ENCODE measurements at places on chromosomes 1 and 21.

GRCh38 chr21:39726133-39726532, 18.9 kb upstream of the IGSF5 start:
- no peak for DNase-seq

DNA sequence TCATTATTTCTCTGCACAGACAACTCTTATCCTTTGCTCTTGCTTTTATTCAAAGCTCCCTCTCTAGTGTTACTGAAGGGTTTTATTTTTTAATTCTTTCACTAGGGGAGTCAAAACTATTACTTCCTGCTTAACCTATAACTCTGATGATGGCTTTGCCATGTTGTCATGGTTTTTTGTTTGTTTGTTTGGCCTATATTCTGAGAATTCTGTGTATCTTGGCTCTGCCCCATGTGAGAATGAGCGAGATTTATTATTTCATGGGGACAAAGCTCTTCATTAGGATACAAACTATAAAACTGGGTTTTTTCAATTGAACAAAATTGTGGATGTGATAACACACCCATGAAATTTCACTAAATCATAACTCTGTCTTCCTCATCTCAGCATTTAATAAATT, 190.5 kb upstream of the C1orf105 start:
- DNase-seq, result no peak

GRCh38 chr1:24942789-24943188, 12.7 kb upstream of the RUNX3 start:
- no peak for DNase-seq

GRCh38 chr1:116403496-116404136, 30.6 kb downstream of the ATP1A1 start:
- DNase-seq, result no peak

DNA sequence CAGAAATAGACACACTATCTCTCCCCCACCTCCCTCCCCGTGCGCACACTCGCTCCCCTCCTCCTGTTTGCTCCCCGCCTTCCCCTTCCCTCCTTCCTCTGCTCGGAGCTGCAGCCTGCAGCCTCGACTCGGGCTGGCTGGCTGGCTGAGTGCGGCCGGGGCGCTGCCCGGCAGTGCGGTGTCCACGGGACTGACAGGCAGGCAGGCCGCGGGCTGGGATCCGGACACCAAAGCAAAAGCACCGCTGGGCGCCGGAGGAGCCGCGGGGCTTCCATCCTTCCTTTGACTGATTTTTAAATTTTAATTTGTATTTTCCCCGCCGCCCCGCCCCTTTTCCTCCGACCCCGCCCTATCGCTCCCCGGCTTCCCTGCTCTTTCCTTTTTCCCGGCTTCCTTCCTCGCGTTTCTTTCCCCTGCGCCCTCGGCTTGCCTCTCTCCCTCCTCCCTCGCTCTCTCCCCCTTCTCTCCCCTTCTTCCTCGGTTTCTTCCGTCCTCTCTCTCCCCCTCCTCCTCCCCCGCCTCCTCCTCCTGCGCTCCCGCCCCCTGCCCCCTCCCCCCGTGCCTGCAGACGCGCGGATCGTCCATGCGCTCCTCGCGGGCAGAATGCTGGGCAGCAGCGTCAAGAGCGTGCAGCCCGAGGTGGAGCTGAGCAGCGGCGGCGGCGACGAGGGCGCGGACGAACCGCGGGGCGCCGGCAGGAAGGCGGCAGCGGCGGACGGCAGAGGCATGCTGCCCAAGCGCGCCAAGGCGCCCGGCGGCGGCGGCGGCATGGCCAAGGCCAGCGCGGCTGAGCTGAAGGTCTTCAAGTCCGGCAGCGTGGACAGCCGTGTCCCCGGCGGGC, 109.4 kb downstream of the NAV1 start:
- DNase-seq, result no peak

DNA sequence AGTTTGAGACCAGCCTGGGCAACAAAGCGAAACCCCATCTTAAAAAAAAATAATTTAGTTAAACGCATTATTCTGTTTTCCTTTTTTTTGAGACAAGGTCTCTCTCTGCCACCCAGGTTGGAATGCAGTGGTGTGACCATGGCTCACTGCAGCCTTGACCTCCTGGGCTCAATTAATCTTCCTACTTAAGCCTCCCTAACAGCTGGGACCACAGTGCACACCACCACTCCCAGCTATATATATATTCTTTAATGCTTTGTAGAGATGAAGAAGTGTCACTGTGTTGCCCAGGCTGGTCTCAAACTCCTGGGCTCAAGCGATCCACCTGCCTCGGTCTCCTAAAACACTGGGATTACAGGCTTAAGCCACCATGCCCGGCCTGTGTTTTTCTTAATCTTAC, 7.7 kb upstream of the KLF17 start:
- DNase-seq, result no peak

DNA sequence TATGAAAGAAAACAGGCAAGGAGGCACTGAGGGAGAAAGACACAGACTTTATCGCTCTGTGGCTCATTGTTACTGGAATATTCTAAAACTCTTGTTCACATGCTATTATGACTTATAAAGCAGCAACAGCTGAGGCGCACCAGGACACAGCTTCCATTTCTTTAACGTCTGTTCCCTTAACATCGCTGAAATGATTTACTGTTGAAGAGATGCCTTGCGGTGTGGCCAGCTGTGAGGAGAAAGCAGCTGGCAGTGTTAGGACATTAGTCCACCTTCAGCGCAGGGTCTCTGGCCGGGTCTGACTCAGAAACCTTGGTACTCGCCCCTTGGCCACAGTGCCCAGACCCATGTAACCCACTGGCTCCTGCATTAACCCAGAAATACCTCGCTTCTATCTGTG, 3.1 kb upstream of the PER3 start:
- DNase-seq, result no peak

- DNase-seq, result no peak
Observed at GRCh38 chr1:178023181-178023618, 53.3 kb upstream of the SEC16B start.

DNA sequence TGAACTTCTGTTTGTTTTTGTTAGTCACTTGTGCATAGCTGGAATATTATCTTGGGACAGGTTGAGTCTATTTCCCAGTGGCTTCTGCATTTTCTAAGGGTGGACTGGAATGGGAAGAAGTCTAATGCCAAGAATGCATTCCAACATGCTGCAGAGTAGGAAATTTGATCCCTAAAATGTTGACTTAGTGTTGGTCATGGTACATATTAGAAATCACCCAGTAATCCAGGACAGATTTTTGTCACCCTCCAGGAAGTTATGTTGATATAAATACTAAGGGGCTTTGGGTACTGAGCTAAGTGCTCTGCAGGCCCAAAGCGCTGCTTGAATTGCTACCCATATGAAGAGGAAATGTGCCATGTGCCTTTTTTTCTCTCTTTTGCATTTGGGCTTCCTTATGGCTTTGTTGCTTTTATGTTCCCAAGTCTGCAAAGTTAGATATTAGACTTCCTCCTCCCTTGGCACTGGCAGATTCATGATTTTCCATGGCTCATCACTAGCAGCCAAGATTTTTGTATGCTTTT, 10.0 kb downstream of the ARID1A start:
- DNase-seq, result no peak

GRCh38 chr1:176517484-176517883, 54.5 kb downstream of the PAPPA2 start:
- no peak for DNase-seq

DNA sequence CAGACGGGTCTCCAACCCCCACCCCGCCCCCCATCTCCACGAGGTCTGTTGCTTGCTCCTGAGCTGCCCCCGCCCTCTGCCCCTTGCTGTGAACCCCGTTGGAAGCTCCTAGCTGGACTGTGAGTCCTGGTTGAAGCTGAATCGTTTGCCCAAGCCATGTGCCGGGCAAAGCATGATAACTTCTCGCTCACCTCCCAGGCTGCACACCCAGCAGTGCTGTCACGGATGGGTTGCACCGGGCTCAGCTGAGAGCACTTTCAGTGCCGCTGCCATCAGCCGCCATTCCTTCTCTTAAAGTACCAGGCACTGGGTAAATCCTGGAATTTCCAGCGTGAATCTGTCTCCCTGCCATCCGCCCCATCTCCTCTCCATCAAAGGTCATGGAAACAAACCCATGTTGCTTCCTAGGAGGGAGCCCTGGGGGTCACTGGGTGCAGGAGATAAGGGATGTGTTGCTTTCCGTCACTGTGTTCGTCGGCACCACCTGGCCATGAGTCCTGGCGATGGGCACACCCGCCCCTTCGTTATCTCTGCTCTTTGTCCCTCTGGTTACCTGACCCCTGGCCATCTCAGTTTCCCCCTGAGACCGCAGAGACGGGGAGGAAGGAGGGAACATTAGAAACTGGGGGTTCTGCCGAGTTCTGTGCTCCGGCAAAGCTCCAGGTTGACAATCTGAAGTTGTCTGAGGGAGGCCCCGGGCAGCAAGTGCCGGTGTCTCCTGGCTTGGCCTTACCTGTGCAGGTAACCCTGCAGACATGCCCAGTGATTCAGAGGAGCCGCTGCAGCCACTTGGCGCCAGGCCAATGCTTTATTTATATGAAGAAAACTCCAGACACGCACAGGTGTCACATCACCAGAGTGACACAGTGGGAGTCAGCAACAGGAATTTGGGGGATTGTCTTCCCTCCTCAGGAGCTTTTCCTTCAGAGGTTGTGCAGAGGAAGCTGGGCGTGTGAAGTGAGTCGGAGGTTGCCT, 2.7 kb downstream of the PDE9A start:
- DNase-seq, result no peak

DNA sequence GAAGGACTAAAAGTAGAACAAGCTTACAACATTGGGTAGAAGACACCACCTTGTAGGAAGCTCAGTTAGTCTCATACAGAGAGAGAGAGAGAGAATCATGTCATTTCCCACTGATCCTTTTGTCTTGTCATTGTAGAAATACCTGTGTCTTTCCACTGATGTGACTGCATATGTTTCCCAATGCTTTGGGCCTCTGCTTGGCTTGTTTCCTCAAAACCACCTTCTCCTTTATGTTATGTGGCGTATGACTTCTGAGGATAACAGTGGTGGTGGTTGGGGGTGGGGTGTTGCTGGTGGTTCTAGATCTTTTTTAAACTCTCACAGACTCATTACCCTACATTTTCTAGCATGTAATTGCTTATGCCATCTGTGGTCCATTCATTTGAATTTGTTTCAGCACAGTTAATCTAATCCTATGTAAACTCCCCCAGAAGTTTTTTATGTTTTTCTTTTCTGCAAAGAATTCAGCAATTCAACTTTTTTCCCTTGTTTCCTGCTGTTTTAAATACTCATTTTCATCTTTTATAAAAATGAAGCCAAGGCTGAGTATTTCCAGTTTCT, 9.3 kb downstream of the RGL1 start:
- no peak for DNase-seq

DNA sequence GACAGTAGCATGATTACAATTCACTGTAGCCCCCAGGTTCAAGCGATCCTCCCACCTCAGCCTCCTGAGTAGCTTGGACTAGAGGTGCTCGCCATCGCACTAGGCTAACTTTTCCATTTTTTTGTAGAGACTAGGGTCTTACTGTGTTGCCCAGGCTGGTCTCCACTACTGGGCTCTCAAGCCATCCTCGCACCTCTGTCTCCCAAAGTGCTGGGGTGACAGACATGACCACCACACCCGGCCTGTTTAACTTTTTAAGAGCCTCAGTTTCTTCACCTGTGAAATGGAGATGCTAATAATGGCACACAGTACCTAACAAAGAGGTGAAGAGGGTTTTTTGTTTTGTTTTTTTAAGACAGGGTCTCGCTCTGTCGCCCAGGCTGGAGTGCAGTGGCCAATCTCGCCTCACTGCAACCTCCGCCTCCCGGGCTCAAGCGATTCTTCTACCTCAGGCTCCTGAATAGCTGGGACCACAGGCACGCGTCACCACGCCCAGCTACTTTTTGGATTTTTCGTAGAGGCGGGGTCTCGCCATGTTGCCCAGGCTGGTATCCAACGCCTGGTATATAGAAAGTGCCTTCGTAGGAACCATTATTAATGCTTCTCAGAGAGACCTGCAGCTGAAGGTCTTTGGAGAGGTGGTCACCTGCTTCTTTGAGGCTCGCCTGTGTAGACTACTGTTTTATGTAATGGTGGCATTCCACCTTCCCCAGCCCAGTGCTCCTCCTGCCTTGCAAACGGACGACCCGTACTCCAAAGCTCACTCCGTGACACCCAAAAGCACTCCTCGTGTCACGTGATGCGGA, 567 bp downstream of the PMVK start:
- DNase-seq, result no peak

- DNase-seq, result no peak
Observed at GRCh38 chr1:61818992-61819391, 76.7 kb downstream of the PATJ start.

DNA sequence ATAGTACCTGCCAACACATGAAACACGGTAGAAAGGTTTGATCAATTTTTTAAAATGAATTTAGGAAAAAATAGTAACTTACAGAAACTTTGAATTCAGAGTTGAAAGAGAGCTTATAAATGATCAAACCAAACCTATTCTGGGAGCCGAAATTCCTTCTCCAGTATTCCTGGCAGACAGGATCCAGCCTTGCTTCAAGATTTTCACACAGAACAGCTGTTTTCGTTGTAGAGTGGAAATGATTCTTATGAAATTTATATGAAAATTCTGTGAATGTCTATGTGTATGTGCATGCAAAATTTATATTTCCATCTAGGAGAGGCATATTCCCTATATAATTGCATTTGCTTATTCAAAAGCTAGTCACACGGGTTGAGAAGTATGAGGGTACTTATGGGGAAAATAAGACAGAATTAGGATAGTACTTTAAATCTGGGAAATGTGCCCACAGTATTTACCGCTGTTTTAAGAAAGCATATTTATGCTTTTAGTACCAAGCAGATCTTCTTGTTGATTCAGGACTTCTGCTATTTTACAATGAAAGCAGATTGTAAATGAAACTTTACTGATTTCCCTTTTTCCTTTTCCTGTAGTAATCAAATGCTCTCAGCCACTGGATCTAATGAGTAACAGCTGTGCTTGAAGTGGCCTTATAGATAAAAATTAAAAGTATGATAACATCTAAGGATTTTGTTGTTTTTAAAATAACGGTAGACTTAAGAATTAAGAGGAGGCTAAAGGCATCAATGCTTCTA, 30.4 kb downstream of the PRRX1 start:
- no peak for DNase-seq

GRCh38 chr1:237012788-237013383, 8.6 kb upstream of the MT1HL1 start:
- no peak for DNase-seq

- DNase-seq, result no peak
Observed at GRCh38 chr1:106780066-106780465, 276.4 kb upstream of the PRMT6 start.

DNA sequence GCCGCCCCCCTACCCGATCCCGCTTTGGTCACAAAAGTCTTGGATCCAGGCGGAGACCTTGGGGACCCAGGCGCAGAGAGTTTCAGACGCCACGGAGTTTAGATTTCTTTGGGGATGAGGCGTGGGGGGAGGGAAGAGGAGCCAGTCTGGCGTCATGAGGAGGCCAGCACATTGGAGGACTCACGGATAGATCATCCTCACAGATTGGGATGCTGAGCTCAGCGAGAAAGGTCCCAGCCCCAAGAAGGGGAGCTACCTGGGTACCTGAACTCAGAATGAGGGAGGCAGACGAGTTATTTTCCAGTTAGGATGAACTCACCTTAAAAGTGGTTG, 393 bp downstream of the ELAPOR1 start:
- DNase-seq, result no peak

DNA sequence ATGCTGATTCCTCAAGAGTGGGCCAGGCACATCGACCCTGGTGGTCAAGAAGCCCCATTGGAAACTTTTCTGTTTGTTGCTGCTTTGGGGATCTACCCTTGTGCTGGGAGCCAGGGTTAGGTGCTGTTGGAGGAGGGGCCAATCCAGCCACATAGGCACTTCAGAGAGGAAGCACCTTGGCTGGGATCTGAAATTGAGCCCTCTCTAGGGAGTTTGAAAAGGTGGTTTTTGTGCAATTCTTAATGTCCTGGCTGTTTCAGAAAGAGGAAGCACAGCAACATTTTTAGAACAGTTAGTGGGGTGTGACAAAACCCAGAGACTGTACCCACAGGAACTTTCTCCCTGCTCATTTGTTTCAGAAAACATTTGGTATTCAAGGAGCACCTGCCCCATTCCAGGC, 17.2 kb upstream of the BEND5 start:
- no peak for DNase-seq
